ENCODE measurements at places on chromosomes 7 and 10.

GRCh38 chr7:105808209-105808608, 68.2 kb downstream of the ATXN7L1 start:
- H3K4me1 ChIP-seq: peaks cover 24% of the 10 kb centered on the region
- DNase-seq: no peak
- H3K36me3 ChIP-seq: peaks cover 18% of the 10 kb centered on the region
- no peak overlapping the region for H3K4me3 ChIP-seq
- H3K27ac ChIP-seq: no peak overlapping the region

- peaks cover 16% of the 10 kb centered on the region for H3K4me1 ChIP-seq
- DNase-seq: no peak
- no peaks in the 10 kb centered on the region for H3K27me3 ChIP-seq
- no peak overlapping the region for H3K4me3 ChIP-seq
These were observed 39.8 kb downstream of the WAPL start for GRCh38 chr10:86481761-86482160.

- peaks cover 1% of the 10 kb centered on the region for H3K27me3 ChIP-seq
- H3K27ac ChIP-seq: no peak overlapping the region
- no peaks in the 10 kb centered on the region for H3K36me3 ChIP-seq
- no peak overlapping the region for H3K4me3 ChIP-seq
These were observed 228.3 kb upstream of the TEX47 start for GRCh38 chr7:89023877-89024276.

GRCh38 chr7:110609336-110609735, 481.6 kb upstream of the LRRN3 start:
- no peaks in the 10 kb centered on the region for H3K36me3 ChIP-seq
- no peak overlapping the region for H3K27ac ChIP-seq
- DNase-seq: no peak
- peaks cover 4% of the 10 kb centered on the region for H3K4me1 ChIP-seq
- no peak overlapping the region for H3K4me3 ChIP-seq

DNA sequence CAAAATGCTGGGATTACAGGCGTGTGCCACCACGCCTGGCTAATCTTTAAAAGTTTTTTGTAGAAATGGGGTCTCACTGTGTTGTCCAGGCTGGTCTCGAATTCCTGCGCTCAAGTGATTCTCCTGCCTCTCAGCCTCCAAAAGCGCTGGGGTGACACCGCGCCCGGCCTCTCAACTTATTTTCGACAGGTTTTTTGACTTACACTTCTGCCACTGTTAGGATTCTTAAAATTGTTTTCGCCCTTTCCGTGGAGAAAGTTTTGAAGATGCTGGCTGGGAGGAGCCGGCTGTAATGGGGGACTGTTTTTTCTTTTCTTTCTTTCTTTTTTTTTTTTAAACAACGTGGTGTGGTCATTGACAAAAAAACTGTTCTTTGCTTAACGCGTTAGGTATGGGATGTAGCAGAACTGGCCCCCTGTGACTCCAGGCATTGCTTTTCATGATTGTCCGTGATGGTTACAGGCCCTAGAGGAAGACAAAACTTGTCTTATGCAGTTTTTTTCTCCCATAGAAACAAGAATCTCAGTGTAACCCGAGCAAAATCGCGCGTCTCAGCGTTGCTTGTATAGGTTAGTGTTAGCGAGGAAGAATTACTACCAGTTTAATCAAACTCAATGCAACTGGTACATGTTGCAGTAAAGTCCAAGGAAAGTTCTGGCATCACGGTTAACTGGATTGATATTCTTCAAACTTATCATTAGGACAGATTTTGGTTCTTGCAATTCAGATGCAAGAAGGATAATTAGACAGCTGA, 72.2 kb downstream of the DAGLB start:
- H3K4me1 ChIP-seq: peaks cover 30% of the 10 kb centered on the region
- H3K27me3 ChIP-seq: peaks cover 4% of the 10 kb centered on the region
- peaks cover 19% of the 10 kb centered on the region for H3K36me3 ChIP-seq
- peak overlapping the region; percentile 98 for H3K4me3 ChIP-seq
- DNase-seq: no peak

Measured in endothelial cell (in vitro differentiated cells).